ENCODE measurements at places on chromosomes 13 and 19.

DNA sequence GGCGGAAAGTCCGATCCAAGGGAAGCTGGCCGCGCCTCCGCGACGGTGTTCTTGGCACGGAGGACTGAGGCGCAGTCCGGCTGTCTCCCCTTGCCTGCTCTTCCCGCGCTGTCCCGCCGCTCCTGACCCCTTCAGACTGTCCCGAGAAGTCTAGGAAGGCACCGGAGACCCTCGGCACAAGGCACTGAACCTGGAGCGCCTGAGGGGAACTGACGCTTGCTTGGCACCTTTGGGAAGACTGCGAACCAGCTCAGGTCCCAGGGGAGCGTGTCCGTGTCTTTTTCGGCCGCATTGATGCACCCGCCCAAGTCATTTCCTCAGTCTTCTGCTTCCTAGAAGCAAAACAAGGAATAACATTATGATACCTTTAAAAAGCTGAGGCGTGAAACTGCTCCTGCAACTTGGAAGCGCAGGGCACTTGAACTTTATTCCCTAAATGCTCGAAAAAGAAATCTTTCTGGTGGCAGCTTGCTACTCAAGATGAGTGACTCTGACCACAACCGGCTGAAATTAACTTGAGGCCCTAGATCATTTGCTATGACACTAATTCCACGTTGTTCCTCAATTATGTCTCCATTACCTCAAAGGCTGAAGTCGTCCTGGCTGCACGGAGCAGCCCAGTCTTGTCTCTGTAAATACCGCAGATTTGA is 735 bp upstream of the FLT1 start:
- no peak for DNase-seq

- DNase-seq, result no peak
Measured at GRCh38 chr13:37047032-37047431, 12.5 kb downstream of the SUPT20H start.

DNA sequence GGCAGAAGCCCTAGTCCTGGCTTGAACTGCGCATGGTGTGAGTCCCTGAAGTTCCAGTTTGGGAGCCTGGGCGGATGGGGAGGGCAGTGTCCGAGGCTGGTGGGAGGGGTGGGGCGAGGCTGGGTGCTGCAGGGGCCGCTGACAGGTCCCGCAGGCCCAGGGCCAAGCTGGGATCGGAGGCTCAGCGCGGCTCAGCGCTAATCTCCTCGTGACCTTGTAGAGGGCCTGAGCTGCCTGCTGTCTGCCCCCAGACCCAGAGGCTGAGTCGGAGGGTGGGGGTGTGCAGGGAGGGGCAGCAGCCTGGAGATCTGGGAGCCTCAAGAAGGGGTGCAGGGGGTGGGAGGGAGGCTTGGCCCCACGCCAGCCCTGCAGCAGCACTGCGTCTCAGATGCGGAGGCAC is 3.0 kb downstream of the ATP1A3 start:
- no peak for DNase-seq

GRCh38 chr13:76330761-76331160 is 555.4 kb downstream of the KCTD12 start:
- DNase-seq, result no peak

GRCh38 chr13:26604784-26605545 is 47.5 kb downstream of the WASF3 start:
- no peak for DNase-seq

DNA sequence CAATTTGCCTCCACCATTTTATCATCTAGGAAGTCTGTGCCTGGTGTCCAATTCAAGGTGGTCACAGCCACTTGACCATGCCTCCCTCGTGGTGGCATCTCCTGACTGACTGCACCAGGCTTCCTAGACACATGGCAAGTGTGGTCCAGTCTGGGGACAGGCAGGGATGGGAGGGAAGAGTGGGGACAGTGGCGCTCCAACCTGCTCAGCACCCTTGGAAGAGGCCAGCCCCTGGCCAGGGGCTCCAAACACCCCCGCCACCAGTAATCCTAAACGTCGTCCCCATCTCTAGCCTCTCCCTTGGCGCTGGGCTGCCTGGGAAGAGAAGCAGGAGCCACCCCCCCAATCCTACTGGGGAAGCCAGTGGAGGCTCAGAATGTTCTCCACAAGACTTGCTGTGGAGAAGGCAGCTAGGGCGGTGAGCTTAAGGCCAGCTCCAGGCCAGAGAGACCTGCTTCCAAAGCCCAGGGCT is 2.7 kb downstream of the RPL36 start:
- no peak for DNase-seq

DNA sequence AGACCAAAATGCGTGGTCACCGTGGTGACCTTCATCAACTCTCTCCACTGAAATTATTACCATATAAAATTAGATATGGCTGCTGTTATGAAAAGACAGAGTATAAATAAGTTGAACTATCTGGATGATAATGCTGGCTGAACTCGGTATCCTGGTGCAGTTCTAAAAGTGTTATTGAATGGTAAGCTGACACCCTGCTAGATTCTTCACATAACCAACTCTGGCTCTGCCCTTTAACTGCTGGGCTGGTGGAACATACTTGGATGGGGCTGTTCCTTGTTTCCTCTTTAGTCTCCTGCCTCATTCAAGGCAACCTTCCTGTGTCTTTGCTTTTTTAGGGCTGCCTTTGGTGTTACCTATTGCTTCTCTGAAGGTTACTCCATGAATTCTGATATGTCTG is 106.9 kb downstream of the FGF9 start:
- DNase-seq, result no peak

- DNase-seq, result peak; percentile 83
Measured at GRCh38 chr13:31846182-31846938, 107.0 kb downstream of the RXFP2 start.

DNA sequence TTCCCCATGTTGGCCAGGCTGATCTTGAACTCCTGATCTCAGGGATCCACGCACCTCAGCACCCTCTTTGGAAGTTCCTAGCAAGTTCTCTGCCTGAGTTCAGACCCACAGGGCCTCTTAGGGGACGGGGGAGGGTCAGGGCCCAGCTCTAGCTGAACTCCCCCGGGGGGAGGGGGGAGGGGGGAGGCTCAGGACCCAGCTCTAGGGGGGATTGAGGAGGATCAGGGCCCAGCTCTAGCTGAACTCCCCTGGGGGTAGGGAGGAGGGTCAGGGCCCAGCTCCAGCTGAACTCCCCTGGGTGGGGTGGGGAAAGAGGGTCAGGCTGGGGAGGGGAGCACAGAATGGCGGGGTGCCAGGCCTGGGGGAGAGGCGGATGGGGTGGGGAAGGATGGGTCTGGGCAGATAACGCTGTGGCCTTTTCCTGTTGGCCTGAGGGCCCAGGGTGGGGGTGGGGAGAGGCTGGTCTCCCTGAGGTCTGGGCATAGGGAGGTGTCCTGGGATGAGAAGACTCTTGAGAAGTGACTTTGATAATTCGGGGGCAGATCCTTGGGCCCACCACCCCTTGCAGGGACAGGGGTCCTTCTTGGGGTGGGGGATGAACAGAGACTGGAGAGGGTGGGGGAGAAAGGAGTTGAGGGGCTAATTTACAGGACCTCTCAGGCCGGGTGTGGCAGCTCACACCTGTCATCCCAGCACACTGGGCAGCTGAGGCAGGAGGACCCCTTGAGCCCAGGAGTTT is 5.5 kb upstream of the PTBP1 start:
- DNase-seq, result peak; percentile 89

GRCh38 chr13:92775658-92776057 is 450.9 kb upstream of the GPC6 start:
- no peak for DNase-seq

GRCh38 chr19:54391589-54392061 is 23.6 kb upstream of the TTYH1 start:
- DNase-seq, result no peak

GRCh38 chr13:108915634-108916512 is 286.5 kb downstream of the MYO16 start:
- peak; percentile 88 for DNase-seq

GRCh38 chr19:47650700-47651099 is 41.8 kb downstream of the BICRA start:
- DNase-seq, result no peak

- DNase-seq, result no peak
Measured at GRCh38 chr13:23458989-23459388, 25.5 kb upstream of the SACS start.

DNA sequence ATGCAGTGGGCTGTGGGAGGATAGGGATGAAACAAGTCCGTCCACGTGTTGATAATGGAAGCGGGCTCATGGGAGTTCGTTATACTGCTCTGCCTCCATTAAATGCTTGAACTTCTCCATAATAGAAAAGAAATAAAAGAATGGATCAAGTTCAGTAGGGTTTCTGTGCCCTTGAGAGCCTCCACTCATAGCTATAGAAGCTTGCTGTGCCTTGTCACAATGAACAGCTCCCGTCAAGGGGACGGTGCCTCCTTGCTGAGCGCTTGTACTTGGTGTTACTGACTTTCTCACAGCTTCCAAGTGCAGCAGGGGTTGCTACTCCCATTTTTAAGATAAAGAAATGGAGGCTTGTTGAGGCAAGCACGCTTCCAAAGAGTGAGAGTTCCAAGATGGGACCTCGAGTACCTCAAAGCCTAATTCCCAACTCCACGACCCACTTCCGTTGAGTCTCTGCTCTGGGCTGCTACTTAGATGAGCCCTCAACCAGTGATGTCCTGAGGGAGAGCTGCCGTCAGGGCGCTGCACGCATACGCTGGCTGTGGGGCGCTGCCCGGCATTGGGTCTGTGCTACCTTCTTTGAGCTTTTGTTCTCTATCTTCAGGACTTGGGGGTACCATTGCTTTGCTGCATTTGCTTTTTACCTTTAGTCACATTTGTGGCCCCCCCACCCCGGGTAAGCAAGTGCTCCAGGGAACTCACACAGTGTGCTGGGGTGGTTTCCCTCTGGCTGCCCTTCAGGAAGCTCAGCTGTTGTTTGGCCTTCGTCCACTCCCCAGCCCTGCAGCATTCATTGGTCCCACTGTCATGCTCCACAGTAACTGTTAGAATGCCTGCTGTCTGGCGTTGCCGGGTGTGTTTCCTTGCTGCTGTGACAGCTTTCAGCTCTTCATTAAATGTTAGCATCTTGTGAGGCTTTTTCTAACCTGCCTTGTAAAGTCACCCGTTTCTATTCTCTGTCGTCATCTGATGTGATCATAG is 9.5 kb downstream of the SNRNP70 start:
- no peak for DNase-seq

DNA sequence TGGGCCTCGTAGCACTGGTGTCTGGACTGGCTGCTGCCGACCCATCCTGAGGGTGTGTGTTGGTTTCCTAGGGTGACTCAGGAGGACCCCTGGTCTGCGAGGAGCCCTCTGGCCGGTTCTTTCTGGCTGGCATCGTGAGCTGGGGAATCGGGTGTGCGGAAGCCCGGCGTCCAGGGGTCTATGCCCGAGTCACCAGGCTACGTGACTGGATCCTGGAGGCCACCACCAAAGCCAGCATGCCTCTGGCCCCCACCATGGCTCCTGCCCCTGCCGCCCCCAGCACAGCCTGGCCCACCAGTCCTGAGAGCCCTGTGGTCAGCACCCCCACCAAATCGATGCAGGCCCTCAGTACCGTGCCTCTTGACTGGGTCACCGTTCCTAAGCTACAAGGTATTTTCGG is 13.8 kb downstream of the TIMM13 start:
- DNase-seq, result no peak

GRCh38 chr19:43682824-43683661 is 13.1 kb upstream of the PLAUR start:
- DNase-seq, result peak; percentile 19

DNA sequence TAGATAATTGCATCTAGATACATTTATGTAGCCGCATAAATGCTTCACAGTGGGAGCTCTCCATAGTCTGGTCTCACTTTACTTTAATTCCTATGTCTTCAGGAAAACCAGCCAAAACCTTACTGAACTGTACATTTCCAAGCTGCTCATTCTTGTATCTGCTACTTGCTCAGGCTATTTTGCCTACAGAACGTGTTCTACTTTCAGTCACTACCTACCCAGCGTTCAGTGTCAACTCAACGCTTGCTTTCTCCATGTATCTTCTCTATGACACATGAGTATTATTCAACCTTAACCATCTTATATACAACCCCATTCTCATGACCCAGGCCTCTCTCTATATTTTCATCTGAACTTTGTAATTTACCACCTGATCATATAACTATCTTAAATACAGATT is 101.9 kb downstream of the KLF12 start:
- DNase-seq, result no peak

DNA sequence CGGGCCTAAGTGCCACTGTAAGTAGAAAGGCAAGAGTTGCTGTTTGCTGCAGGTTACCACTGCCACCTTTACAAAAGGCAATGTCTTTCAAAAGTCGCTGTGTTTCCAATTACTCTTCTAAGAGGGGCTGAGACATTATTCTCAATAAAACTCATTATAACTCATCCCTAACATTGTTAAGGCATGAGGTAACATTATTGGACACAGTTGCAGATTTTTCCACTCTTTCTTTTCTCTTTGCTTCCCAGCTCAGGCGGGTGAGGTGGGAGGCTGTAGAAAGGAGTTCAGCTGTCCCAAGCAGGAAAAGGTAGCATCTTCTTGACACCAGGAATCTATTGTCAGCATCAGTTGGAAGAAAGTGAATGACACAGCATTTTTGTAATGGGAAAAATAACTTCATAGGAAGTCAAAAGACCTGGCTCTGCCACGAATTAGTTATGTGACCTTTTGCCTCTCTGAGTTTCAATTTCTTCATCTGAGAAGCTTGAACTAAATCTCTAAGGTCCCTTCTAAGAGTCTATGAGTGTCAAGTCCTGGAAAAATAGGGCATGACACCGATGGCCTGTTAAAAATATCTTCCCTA is 2.1 kb upstream of the UBL3 start:
- no peak for DNase-seq

DNA sequence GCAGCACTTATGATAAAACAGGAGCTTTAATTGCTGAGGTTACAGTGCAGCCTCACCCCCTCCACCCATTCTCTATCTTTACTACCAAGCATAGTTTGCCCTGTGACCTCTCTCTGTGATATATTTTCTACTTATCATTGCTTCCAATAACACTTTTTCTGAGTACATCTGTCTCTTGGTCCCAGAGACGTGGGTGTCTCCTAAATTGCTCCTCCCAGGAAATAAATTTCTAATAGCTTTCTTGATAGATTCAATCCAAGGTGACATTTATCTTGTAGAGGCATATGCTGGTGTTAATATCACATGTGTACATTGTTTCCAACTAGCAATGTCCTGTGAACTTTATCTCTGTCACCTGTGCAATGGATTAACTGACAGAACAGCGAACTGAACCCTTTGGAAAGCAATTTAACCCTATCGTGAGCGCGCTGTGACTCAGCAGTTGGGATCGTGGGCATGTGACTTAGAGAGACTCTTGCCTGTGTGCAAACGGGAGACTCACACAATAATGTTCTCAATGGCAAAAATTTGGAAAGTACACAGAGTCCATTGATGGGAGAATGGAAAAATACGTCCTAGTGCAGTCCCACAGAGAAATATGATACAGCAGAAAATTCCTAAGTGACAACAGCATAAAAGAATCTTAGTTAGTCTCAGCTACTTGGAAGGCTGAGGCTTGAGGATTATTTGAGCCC is 7.0 kb upstream of the MAP2K2 start:
- peak; percentile 87 for DNase-seq

- peak; percentile 17 for DNase-seq
Measured at GRCh38 chr19:44645407-44646048, 1.8 kb downstream of the PVR start.

GRCh38 chr13:73069206-73069805 is 10.5 kb downstream of the KLF5 start:
- DNase-seq, result no peak

GRCh38 chr19:43504426-43505185 is at the start of gene PHLDB3:
PHLDB3 (minus strand) TSS chr19:43504746; CDS start chr19:43504118, 628 bp downstream.
- DNase-seq, result peak; percentile 58

GRCh38 chr19:1302533-1303239 is 17.0 kb downstream of the EFNA2 start:
- no peak for DNase-seq
